ENCODE measurements at places on chromosomes 11 and 22.

- DNase-seq: no peak
Observed at GRCh38 chr11:67673902-67674301, 521 bp downstream of the ALDH3B2 start.

- no peak for DNase-seq
Observed at GRCh38 chr11:105793092-105793491, 183.2 kb downstream of the GRIA4 start.

GRCh38 chr11:117443266-117444186 lies 115.9 kb downstream of the CEP164 start:
- peak; percentile 87 for DNase-seq

- DNase-seq: no peak
Observed at GRCh38 chr11:43497144-43497543, 138.4 kb downstream of the TTC17 start.

GRCh38 chr11:73854680-73855079 lies 22.0 kb downstream of the COA4 start:
- DNase-seq: no peak

GRCh38 chr22:22952531-22953280 lies 65.1 kb downstream of the IGLL5 start:
- DNase-seq: no peak

DNA sequence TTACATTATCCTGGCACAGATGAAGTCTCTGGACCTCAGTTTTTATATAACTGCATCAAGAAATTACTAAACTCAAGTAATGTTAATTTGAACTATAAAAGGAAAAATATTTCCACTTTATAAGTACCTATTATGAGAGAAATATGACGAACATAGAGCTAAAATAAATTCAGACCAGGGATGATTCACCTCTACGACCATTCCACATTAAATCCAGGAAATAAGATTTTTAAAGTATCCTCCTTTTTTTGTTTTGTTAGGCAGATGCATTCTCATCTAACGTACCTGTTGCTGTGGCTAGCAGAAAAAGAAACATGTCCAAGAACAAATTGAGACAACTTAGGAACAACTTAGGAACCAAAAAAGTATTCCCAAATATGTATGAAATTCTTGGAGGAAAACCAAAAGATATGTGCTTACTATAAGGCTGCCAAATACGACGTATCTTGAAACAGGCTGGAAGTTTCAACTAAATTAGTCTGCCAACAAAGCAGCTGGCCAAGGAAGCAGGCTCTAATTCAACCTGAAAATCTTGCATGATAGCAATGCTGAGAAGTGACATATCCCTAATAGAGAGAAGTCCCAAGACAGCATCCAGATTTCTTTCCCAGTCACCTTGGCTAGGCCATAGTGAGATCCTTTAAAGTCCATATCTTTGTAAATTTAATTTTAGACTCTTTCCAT lies 15.7 kb downstream of the SPTY2D1 start:
- no peak for DNase-seq

DNA sequence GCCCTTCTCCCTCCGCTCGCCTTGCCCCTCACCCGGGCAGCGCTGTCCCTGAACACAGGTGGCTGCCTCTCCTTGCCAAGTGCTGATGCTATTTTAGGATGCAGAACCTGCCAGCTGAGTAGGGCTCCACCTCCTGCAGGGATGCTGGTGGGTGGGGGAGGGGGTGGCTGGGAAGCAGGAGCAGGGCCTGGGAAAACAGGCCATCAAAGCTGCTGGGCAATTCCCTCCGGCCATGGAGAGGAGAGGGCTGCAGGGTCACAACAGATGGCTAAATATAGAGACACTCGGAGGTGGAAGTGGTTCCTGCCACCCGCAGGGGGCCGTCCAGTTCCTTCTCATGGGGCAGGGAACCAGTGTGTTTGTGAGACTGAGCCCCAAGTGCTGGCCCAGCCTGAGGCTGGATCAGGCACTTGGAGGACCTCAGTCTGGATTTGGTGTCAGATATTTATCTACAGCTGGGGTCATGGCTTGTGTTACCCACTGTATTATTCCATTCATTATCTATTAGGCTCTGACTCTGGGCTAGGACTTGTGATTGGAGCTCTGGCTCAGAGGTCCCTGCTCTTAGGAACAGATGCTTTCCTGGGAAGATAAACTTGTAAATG lies 59.6 kb downstream of the LRRC32 start:
- DNase-seq: peak; percentile 58

- no peak for DNase-seq
Observed at GRCh38 chr11:13222285-13222684, 55.3 kb upstream of the BMAL1 start.

DNA sequence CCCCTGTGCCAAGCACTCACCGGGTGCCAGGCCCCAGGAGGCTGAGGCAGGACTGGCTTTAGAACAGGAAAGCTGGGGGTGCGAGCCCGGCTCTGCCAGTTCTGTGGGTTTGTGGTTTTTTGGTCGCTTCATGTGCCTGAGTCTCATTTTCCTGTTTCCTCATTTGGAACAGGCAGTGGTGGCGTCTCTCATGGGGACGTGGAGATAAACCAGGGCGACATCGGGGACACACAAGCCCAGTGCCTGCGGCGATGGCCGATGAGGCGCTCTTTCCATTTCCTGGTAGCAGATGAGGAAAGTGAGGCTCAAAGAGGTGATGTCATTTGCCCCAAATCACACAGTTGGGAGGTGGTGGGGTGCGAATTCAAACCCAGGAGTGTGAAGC lies 20.8 kb upstream of the CHKA start:
- DNase-seq: no peak

- no peak for DNase-seq
Observed at GRCh38 chr22:44181033-44181911, 547 bp downstream of the PARVG start.

DNA sequence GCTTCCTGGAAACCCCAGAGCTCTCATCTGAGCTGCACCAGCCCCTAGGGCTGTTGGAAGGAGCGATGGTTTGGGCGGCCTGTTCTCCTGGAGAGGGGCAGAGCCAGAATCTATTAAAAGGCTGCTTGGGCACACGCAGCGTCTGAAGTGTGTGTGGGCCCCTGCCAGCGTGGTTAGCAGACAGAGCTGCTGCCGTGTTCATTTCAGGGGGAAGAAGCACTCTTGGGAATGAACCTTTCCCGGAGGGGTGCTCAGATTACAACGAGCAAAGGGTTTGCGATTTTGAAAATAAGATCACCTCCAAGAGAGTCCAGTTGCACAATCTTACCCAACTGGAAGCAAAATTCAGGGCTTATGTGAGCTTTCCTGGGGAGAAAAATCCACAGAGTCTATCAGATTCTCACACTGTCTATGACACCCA lies 12.9 kb downstream of the ANO1 start:
- DNase-seq: no peak

Data from ecto neural progenitor cell (in vitro differentiated cells).